ENCODE measurements at places on chromosomes 12 and 14. TPM values are rescaled to one million over a fixed set of nuclear protein-coding genes. Genes with fewer than 3 reads are reported as not detected.

Gene SIX6
- total RNA-seq: not detected

Gene DLK1
- not detected for total RNA-seq

Gene KRT3
- not detected for total RNA-seq

Gene IL22
- total RNA-seq: 1.6 TPM

Gene SLC5A8
- total RNA-seq: not detected

Gene CLEC7A
- not detected for total RNA-seq

Gene RNASE2
- not detected for total RNA-seq
